Activated gamma-delta T cell (primary cell): ENCODE measurements at places on chromosomes 1 and 21.

- DNase-seq: no peak
Observed at GRCh38 chr1:245751726-245752470, 597.1 kb downstream of the KIF26B start.

GRCh38 chr1:61501971-61502916 lies 222.7 kb downstream of the TM2D1 start:
- DNase-seq: no peak

- DNase-seq: no peak
Observed at GRCh38 chr21:32132881-32133280, 146.0 kb downstream of the MIS18A start.

GRCh38 chr1:180571832-180572636 lies 13.3 kb downstream of the OVAAL start:
- no peak for DNase-seq

DNA sequence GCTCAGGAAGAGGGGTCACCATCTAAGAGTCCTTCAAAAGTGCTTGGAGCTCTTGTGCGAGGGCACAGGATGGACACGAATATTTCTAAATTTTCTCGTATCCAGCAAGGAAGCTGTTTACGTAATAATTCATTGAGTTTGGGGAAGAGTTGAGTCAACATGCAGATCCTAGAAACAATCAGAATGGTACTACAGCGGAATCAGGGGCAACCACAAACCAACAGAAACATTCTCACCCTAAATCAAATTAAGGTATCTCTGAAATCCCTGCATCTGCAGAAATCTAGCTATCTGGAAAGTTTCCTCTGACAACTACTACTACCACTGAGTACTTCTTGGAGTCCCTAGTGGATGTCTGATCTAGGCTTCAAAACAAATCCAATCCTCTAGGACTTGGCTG lies 352.4 kb downstream of the LTN1 start:
- no peak for DNase-seq

DNA sequence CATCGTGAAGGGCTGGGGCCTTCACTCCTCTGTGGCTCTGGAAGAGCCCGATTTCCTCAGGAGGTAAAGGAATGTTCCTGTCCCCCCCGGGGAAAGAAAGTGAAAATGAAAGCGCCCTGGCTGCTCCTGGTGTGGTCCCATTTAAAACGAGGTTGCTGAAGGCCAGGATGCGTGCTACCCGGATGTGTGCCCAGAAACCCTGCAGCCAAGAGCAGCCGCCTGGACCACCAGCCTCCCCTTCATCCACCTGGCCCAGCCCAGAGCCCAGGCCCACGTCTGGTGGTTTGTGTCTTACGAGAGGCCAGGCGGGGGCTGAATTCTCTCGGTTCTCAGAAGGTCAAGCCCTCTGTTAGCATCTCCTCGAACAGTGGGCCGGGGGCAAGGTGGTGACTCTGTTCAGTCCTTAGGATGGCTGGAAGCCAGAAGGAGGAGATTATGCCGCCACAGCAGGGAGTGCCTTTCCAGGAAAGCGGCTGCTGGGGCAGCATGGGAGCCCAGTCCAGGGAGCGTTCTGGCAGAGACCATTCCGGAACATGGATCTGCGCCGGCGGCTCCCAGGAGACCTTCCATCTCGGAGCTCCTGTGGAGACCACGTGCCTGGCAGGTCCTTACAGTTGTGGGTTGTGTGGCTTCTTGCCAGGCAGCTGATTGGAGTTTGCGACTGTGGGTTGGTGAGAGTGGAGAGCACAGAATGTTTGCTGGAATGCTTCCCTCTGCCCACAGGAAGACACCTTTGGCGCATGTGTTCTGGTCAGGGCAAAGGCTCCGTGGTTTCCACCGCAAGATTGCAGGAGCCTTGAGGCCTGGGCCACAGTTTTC lies 1.4 kb downstream of the GUK1 start:
- DNase-seq: no peak

DNA sequence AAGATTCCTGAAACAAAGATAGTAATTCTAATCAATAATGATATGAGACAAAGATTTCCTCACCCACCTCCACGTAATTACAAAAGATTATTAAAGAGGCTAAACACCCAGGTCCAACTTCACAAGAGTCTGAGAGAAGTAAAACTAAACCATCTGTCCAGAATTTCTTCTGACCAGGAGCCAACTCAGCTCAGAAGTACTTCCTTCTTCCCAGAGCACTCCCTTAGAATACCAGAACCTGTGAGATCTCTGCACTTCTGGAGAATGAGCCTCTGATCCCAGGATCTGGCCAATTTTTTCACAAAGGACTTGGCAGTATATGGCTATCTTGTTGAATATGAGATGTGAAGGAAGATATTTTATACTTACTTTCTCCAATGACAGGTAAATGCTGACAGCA lies 120.6 kb upstream of the PALMD start:
- DNase-seq: no peak
